Activated T-cell treated with anti-CD3 and anti-CD28 coated beads for 4 hours (primary cell): ENCODE measurements at places on chromosomes 3 and 15.

- DNase-seq = no peak
These were observed 9.0 kb downstream of the MAPKBP1 start for GRCh38 chr15:41783296-41783695.

GRCh38 chr15:89370120-89370977 lies 35.7 kb upstream of the POLG start:
- DNase-seq = no peak

- no peak for DNase-seq
These were observed 203.6 kb downstream of the EDEM1 start for GRCh38 chr3:5390936-5391625.

GRCh38 chr3:195867631-195868335 lies 40.6 kb downstream of the TNK2 start:
- DNase-seq = no peak

DNA sequence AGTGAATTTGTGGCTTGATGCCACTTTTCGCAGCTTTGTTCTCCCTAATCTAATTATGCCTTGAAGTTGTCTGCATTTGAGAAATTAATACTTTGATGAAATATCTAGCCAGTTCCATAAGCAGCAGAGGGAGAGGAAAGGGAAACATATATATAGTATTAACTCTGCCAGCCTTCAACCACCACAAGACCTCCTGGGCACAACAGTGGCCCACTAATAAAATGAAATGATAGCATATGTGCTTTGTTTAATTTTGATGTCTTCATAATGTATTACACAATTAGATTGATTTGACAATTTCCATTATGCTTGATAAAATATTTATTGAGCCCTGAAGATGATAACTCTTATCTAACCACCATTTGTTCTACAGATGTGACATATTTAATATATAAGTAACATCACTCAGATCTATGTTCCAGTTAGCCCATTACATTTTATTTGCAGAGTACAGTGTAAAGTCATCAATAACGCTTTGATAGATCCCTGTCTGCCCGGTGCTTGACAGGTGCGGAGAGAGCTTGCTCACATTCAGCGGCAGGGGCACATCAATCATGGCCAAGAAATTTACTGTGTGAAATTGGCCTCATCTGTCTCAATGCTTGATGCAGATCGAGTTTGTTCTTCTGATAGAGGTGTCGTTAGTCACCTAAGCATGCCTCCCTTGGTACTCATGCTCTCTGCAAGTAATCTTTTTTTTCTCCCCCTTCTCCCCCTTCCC lies 187.4 kb downstream of the MECOM start:
- no peak for DNase-seq

DNA sequence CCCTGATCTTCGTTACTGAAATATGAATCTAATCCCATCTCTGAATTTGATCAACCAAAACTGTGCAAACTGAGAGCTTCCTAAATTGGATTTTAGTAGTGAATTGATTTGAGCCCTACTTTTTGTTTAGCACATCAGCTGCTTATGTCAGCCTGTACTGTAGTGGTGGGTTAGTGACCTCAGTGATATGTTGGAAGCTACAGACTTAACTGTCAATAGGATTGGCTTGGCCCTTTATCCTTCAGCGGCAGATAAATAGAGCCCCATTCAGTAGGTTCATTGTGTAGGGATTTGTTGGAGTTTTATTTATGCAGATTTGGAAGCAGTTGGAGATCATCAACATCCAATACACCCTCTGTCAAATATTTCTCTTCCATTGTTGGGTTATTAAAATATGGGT lies 409.7 kb downstream of the SOX2 start:
- DNase-seq = no peak

DNA sequence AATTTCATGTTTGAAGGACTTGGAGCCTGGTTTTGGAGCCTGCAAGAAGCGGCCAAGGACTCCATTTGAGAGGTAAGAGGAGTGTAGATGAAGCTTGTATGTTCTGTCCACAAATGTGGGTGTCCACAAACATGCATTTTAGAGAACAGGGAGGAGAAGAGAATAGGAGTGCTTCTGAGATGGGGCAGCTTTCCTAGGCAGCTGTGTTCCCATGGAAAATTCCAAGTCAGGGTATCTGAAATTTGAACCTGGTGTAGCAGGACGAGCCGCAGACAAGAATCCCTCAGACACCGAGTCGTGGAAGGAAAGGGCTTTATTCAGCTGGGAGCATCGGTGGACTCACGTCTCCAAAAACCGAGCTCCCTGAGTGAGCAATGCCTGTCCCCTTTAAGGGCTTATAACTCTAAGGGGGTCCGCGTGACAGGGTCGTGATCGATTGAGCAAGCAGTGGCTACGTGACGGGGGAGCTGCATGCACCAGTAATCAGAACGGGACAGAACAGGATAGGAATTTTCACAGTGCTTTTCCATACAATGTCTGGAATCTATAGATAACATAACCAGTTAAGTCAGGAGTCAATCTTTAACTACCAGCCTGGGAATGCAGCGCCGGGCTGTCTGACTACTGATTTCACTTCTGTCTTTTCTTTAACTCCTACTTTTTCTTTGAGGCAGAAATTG lies 71.4 kb upstream of the WDR72 start:
- DNase-seq = no peak

- DNase-seq = no peak
These were observed 2.6 kb downstream of the MAP2K1 start for GRCh38 chr15:66389098-66389858.

- no peak for DNase-seq
These were observed 76.8 kb downstream of the ZPLD1 start for GRCh38 chr3:102511639-102512038.

GRCh38 chr3:76387000-76387399 lies 601.7 kb upstream of the ZNF717 start:
- DNase-seq = no peak

- DNase-seq = no peak
These were observed 30.1 kb upstream of the CAPN3 start for GRCh38 chr15:42329161-42329560.

DNA sequence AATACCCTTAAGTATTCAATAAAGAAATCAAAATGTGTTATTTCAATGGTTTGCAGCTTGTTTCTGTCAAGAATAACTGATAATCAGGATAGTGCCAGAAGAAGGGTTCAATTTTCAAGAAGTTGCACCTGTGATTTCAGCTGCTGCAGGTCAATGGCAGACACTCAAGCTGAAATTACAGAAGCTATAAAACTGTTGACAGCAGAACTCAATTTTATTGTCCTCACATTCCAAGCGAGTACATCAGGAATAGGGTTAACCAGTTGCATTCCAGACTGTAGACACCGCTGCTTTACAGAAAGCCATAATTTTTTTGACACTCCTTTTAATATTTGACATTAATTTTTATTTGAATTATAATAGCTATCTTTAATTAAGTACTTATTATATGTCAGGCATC lies 364.1 kb downstream of the CGGBP1 start:
- DNase-seq = no peak
